ENCODE measurements at places on chromosomes 5 and 9.

- DNase-seq: no peak
Observed at GRCh38 chr9:89640361-89640760, 35.5 kb downstream of the GADD45G start.

GRCh38 chr5:22779499-22779898 lies 73.6 kb downstream of the CDH12 start:
- DNase-seq: no peak

DNA sequence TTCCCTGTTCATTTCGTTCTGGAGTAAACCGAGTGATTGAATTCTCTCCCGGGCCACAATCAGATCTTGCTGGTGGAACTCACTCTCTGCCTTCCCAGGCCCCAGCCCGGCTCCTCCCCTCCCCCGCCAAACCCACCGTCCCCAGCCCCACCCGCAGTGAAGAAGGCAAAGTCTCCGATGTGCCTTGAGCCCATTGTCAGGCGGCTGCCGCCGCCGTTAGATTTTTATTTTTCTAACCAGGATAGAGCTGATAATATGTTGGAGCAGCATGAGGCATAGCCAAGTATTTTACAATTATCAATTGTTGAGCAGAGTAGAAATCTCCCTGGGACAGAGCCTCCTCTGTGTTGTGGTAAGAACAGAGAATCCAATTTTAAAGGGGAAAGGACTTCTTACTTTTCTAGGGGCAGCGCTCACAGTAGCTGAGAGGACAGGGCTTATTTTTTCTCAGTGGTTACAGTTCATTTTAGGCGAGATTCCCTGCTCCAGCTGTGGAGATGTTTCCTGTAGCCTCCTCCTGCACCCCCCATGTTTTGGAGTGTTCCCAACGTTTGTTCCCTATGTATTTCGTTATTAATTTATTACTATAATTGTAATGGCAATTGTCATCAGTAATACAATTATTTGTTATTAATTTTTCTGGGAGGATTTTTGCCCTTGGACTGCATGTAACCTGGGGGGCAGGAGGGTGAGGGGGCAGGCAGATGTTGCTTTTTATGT lies 1.3 kb downstream of the PSAT1 start:
- no peak for DNase-seq

DNA sequence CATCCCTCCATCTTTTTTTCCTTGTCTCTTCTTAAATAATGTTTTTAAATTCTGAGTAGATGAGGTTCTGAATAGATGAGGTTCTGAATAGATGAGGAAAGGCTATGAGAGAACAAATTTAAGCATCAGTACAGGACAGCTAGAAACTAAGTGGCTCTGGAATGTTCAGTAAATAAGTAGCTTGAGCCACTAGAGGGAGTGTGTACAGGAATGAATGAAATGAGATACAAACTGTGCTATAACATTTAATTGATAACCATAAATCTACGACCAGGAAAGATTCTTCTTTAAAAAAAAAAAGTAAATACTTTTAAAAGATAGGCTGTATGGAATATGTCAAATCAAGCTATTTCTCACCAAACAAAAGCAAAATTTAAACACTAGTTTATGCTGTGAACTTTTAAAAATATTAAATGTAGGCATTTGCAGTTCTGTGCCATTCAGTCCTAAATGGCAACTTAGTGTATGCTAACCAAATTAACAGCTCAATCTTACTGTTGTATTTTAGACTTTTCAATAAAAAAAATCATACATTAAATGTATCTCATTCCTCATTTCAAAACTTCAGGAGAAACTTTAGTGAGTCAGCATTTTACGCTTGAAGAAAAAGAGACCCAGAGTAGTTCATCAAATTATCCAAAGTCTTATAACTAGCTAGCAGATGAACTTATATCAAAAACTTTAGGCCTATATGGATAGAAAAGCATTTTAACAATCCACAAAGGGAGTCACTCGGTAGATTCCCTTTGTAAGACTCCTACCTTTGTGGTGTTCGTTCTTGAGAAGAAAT lies 70.4 kb upstream of the SNX2 start:
- no peak for DNase-seq

DNA sequence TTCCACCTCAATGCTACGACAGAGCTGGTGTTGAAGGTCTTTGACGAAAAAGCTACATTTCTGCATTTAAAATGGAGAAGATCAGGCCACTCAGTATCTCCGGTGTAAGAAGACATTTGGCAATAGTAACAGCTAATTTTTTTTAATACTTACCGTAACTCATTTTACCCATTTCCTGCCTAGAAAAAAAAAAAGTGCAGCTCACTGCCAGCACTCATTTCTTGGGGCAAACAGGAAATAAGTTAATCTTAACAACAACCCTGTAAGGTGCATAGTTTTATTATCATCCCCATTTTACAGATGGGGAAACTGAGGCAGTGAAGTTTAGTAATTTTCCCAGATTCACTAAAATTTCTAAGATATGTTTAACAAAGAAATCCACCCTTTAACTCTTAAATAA lies 27.4 kb upstream of the KCNMB1 start:
- DNase-seq: no peak

DNA sequence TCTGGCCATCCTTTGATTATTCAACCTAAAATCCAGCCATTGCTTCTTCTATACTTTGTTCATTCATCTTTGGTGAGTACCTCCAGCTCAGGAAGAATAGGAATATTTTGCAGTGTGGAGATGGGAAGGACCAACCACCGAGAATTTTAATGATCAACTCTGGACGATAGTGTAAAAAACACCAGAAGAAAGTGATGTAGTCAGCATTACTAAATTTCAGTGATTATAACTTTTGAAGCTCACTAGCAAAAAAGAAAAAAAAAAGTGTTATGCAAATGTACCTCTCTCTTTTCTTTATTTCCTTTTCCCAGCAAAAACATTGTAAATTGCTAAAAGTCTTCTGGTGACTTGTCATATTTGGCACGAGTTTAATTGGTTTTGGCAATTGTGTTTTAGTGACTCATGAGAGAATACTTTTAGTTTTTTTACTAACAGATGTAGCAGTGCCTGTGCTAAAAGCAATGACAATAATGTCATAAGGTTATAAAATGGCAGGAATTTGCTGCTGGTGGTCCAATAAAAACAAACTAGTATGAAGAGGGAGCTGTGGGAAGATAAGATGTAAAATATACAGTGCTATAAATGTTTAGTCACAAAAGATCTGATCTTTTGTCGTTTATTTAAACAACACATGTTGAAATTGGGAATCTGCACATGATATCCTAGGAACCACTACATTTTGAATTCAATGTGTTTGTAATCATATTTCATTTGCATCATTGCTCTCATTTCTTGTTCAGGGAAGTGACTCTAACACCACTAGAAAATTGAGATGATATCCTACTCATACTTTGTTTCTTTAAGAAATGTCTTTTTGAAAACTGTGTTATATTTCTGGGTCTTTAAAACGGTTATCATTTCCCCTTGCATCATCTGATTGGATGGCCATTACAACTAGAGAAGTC lies 81.3 kb upstream of the ERCC6L2 start:
- DNase-seq: no peak

GRCh38 chr5:59332236-59332973 lies 561.1 kb downstream of the PDE4D start:
- no peak for DNase-seq

DNA sequence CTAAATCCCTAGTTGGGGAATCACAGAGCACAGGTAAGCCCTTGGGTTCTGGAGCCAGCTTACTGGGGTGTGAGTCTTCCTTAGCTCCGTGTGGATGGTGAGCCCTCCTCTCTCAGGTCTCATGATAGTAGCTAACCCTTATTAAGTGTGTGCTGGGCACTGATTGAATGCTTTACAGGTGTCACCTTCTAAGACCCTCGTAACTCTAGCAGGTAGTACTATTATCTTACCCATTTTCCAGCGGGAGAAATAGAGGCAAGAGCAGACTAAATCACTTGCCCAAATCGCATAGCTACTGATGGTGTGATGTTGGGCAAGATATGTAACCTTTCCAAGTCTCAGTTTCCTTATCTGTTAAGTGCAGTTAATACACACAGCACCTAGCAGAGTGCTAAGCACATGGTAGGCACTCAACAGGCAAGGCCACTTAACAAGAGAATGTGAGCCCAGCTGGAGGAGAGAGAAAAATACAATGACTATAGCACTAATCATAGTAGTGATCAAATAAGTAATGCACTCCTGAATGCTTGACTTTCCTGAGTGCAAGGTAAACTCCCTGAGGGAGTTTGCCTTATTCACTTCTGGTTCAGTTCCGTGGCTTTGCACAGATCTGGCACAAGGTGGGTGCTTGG lies at the start of gene DCANP1:
Gene DCANP1, minus strand, starts transcription at position 51 of the 632 bp plus-strand sequence. CDS start 240 bp downstream, outside the sequence.
- no peak for DNase-seq

DNA sequence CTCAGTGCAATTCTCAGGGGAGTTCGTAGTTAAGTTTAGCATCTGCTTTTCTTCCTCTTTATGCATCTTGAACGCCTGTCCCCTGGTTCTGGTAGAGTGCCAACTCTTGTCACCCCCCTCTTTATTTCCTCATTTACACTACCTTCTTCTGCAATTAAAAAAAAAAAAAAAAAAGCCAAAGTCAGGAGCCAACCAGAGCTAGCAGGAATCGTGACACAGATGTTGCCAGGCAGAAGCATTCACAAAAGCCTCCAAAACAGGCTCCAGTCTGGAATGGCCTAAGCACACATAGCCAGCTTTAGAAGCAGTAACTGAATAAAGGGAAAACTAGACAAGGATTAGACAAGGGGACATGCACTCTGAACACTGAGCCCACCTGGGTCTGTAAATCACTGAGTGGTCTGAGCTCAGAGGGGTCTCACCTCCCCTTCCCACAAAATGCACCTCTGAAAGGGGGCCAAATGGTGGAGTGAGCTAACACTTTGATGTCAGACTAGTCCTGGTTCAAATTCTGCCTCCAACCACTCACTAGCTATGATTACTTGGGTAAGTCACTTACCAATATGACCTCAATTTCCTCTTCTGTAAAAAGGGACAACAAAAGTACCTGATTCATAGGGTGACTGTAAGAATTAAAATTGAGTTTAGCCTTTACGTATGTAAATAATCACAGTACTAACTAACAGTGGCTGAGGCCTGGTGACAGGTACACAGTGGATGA lies 2.0 kb downstream of the CD74 start:
- peak; percentile 43 for DNase-seq

- no peak for DNase-seq
Observed at GRCh38 chr9:8857068-8857925, 1057.7 kb upstream of the DMAC1 start.

DNA sequence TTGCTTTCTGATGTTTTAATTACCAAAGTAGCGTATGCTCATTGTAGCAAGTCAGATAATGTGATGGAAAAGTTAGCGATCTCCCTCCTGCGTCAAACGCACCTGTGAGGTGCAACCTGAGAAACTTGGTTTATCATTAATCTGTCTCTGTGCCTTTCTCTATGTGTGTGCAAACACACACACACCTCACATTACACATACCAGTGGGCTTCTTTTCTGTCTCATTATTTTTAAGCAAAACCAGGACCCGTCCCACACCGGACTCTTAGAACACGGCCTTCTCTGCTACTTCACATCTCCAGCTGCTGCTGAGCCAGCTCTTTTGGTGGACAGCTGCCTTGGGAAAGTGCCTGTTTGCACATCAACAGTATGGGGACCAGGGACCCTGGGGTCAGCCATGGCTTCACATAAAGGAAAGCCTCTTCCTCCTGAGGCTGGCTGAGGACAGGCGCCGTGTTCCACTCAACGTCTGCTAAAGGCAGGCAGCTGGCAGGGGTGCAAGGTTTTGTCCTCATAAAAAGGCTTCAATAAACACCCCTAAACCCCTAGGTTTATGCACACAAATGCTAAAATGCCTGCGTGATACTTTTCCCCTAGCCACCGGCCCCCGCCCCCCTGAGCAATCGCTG lies 44.2 kb downstream of the MRPL36 start:
- DNase-seq: no peak

DNA sequence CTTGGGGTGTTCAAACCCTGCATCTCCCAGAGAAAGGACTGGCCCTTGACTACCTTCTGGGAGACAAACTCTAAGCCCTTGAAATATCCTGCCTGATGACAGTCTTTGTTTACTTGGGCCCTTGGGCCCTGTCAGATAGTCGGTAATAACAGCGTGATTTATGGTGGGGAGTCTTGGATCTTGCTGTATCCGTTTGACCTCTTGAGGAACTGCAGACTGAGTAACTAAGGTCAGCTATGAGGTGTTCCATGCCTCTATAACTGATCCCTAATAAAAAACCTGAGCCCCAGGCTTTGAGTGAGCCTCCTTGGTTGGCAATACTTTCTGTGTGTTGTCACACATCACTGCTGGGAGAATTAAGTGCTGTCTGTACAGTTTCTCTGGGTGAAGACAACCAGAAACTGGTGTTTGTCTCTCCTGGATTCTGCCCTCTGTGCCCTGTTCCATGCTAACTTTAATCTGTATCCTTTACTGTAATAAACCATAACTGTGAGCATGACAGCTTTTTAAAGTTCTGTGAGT lies 56.2 kb upstream of the ANKRD33B start:
- DNase-seq: no peak

GRCh38 chr9:113673726-113674125 lies 202.4 kb upstream of the ZNF618 start:
- DNase-seq: no peak

DNA sequence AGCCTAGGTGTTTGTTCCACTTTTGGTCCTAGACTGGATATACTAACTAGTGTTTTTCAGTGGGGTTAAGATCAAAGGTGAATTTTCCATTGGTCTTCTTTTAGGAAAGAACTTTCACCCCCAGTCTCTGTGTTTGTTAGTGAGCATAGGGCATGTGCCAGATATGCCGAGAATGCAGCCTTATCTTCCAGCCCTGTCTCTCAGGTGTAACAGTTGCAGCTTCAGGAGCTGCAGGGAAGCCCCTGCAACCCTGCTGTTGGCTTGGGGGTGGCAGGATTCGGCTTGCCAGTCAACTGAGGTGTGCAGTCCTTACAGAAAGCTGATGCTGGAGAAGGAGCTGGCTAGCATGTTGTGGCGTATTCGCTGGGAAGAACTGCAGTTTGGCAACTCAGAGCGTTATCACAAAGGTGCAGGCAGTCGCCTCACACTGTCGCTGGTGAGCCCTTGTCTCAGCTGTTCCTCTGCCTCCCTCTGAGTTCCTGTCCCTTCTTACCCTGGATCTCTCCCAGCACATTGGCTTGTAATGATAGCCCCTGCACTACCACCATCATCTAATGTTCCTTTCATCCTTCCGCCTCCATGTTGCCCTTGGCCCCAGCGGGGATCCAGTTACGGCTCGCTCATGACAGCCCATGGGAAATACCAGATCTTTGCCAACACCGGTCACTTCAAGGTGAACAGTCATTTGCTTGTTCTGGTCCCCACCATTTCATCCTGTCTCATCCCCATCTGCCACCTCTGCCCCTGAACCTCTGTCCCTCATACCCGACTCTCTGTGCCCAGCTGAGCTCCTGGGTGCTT lies 10.1 kb downstream of the NPR2 start:
- DNase-seq: no peak

- DNase-seq: no peak
Observed at GRCh38 chr9:91131433-91131839, 230.3 kb downstream of the AUH start.

- no peak for DNase-seq
Observed at GRCh38 chr9:81824802-81825730, 103.2 kb upstream of the SPATA31D4 start.

GRCh38 chr9:3608011-3608410 lies 82.2 kb upstream of the RFX3 start:
- no peak for DNase-seq
